ENCODE measurements at places on chromosomes 2 and 18.

DNA sequence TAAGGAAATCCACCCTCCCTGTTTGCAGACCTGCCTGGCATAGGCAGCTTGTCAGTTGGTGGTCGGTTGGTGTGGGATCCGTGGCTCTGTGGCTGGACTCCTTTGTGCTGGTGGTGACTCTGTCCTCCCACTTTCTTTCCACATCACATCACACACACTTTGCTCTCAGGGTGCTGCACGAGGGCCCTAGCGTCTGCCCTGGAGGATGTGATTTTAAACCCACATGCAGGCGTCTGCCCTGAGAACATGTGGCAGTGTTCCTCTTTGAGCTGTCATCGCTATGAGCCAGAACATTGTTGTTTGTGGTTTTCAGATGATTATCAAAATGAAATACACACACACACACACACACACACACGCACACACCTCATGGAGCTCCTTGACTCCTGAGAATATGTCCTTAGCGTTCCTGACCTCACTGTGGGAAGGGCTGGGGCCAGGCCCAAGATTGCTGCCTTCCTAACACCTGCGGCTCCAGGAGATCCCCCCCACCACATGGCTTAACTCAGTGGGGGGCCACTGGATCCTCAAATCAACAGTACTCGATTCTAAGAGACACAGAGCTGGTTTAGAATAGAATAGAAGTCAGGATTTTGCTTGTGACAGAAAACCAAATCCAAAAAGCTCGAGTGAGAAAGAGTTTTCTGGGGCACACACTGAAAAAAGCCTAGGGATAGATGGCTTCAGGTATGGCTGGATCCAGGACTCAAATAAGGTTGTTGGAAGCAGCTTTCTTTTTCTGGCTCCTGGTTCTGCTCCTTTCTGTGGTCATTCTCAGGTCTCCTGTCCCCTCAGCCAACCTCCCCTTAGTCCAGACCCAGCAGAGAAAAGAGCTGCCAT, 54.8 kb downstream of the RTP5 start:
- DNase-seq: no peak

GRCh38 chr2:16722677-16723076, 57.0 kb upstream of the CYRIA start:
- no peak for DNase-seq

DNA sequence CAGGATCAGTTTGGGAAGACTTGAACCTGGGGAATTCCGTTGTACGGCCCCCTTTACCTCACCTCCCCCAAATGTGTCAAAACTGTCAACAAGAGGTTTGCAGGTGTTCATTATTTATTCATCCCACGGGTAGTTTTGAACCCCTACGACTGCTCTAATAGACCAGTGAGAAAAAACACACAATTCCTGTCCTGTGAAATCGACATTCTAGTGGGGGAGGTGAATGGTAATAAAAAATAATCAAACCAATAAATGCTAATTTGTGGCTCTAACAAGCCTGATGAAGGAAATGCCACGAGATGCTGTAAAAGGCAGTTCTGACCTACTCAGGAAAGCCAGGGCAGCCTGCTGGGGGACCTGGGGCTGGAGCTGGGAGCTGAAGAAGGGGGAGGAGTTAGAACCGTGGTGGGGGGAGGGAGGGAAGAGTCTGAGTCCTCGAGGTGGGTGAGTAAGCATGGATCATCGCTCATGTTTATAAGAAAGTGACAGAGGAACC, 463 bp upstream of the DNAJB2 start:
- no peak for DNase-seq

DNA sequence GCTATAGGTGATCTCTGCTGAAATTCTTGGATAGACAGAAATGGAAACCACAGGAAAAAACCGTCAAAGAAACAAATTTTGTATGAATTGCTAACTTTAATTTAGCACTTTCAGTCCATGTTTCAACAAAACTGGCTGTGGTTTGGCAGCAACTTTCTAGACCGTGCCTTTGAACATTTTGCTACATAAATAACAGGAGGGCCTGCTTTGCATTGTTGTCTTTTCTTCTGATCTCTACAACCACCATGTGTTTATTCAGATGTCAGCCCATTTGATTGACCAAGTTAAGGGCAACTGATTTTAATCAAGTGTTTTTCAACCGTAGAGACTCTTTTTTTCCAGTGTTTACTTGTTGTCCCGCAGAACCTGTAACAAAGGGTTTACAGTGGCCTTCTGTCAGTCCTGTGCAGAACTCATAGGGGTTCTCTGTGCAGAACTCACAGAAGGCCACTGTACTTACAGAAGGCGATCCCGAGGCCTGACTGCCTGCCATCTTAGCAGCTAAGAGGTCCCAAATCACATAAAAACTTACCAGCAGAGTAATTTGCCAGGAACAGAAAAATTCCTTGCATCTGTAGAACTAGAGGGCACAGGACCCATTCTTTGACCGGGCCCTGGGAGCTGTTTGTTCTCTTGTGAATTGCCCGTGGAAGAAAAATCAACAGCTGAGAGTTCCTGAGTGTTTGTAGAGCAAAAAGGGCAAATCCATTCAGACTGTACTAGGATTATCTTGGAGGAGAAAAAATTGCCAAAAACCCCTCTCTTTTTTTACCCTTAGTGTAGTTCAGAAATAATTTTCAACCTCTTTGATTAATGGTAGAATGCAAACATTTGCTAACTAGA, 120.6 kb downstream of the PRKRA start:
- no peak for DNase-seq

- DNase-seq: no peak
Measured at GRCh38 chr2:9336241-9336575, 87.1 kb downstream of the ITGB1BP1 start.

DNA sequence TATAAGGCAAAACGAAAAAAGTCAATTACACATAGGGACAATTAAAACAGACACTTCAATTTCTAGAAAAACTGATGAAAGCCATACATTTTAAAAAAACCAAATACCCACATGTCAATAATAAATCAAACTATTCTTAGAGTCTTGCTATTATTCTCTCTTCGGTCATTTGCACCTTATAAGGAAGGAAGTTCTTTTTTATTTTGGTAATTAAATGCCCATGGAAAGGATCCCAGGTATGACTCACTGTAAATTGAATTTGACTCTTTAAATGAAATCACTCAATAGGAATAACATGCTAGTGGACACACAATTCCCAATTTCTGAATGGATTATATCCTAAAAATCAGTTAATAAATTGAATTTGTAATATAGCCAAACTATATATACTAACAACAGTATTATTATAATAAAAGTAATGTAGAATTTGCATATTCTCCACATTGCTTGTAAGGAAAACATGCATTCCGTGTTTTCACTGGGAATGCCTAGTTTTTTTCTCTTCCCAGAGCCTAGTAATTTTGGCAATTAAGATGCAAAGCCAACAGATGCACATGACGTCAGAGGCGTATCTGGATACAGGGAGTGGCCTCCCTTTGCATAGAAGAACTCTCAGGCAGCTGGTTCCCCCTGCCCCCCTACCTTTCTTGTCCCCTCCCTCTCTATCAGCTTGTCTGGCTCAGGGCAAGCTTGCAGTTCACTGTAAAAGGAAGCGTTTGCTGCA, 153.5 kb upstream of the PGAP1 start:
- DNase-seq: no peak

DNA sequence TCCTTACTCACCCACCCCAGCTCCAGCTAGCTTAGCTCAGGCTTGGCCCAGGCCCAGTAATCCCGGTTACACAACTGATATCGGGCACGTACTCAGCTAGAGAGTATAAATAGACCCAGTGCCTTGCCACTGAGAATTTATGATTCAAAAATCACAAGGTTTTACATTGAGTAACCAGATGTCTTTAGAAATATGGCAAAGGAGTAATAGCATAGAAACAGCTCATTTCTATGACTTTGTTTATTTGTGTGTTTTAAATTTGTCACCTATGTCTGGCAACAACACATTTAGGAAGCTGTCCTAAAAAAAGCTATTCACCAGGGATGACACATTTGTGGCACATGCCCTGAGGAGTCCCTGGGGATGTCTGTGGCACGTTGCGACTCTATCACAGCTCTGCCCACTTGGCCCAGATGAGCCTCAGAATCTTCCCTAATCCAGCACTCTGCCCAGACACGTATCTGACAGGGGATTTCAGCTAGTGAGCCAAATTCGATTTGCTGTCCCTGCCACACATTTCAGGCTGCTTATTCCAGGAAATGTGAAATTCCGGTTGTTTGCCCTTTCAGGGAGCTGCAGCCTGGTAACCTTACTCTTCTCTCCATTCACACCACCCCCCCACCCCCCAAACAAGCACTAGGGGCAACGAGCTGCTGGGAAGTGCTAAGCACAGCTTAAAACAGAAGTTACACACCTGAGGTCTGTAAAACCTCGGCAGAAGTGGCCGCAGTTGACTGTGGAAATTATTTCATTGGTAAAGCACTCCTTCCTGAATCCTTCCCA, 85.4 kb upstream of the ZCCHC2 start:
- no peak for DNase-seq

GRCh38 chr2:215803150-215803549, 210.2 kb downstream of the MREG start:
- DNase-seq: no peak

GRCh38 chr2:180907731-180908130, 72.7 kb upstream of the UBE2E3 start:
- DNase-seq: no peak

DNA sequence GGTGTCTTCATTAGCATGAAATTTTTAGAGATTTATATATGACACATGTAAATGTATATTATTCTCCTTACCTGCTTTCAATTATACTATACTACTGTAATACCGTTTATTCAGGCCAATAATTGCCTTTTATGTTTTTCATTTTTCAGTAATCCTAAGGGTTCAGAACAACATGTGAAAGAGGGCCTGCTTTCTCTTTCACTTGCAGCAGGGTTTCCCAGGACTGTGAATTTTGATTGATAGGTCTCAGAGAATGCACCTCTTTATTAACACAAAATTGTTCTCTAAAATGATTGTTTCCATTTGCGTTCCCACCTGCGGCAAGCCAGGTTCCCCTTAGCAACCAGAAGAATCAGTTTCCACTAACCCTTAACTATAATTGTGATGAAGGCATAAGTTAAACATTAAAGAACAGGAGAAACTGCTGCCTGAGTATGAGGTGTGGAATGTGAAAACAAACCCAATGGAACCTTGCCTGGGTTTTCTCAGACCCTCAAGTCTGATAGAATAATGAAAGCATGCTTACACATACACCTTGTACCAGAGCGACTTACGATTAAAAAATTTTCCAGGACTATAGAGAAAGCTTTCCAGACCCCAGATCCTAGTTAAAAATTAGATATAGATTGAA, 1591.2 kb upstream of the LRRTM1 start:
- no peak for DNase-seq

- no peak for DNase-seq
Measured at GRCh38 chr2:98809116-98809515, 78.2 kb upstream of the MGAT4A start.

DNA sequence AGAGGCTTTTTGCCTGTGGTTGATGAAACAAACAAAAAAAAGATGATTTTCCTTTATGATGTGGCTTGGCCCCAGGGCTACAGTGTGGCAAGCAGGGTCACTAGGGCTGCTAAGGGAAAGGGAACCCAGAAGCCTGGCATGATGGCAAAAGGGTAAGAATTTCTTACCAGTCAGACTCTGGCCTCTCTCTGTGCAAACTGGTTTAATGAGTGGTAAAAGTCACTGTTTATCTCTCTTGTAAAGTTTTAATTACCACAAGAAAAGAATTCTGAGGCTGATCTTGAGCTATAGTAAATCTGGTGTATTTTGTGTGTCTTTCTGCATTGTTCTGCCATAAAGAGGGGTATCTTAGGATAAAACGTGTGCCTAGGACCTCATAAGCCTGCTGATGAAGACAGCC, 275.4 kb downstream of the STK39 start:
- DNase-seq: no peak

DNA sequence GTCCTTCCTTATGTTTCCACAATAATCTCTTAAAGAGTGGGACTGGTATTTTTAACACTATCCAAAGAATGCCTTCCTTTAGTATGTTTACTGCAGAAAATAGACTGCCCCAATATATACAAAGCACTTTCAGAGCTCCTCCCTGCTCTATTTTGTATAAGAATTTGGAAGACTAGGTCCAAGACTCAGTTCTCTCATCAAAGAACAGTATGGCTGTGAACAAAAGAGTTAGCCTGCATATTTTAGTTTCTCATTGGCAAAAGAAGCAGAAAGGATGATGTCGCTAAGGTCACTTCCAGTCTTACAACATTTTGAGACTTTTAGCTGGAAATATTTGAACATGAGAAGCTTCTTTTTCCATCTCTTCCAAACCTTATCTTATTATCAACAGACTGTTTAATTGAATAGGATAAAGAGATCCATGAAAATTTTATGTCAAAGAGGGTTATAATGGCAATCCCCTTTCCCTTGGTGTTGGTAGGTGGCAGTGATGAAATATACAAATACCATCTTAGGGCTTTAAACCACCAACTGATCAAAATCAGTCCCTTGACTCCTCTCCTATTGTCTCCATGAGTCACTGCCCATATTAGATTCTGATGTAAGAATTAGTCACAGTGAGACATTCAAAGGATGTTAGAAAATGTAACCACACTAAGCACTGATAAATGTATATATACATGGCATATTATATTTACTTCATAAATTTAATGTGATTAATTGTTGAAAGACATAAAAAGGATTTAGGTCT, 266.9 kb upstream of the DSEL start:
- no peak for DNase-seq

GRCh38 chr18:57149531-57149930, 2.6 kb downstream of the BOD1L2 start:
- no peak for DNase-seq

DNA sequence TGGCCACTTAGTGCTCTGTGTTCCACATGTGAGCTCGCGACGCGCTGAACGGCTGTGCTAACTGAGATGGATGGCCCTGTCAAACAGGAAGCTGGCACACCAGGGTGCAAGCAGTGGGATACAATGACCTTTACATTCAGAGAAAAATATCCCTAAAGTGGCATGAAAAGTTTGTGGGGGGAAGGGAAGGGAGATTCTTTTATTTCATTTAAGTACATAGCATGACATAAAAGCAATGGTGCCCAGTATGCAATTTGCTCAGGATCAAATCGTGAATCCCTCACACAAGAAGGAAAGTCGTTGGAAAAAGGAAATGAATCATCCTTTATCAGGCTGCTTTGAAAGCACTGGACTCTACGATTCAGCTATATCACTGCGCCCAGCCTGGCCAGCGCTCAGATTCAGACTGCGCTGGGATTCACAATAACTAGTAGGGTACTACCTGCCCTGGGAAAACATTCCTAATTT, 26.0 kb downstream of the SATB2 start:
- no peak for DNase-seq
